ENCODE measurements at places on chromosomes 4 and X.

GRCh38 chr4:27210956-27211355 lies 350.3 kb downstream of the STIM2 start:
- no peak for DNase-seq

GRCh38 chr4:20351360-20352162 lies 99.9 kb downstream of the SLIT2 start:
- DNase-seq: no peak

DNA sequence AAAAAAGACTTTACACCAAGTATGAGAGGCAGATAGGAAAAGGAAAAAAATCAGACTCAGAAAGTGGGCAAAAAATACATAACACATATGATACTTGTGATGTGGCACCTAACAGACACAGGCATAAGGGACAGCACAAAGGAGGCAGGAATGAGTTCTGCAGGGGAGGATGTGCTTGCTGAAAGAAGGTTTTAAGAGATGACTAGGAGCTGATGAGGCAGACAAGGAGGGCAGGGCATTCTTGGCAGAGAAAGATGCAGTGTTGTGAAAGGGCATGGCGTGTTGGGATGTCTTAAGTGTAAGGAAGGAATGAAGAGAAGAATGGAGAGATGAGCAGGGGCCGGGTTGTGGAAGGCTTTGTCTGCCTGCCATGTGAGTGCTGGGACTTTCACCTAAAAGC lies 49.7 kb upstream of the TMEM154 start:
- no peak for DNase-seq

DNA sequence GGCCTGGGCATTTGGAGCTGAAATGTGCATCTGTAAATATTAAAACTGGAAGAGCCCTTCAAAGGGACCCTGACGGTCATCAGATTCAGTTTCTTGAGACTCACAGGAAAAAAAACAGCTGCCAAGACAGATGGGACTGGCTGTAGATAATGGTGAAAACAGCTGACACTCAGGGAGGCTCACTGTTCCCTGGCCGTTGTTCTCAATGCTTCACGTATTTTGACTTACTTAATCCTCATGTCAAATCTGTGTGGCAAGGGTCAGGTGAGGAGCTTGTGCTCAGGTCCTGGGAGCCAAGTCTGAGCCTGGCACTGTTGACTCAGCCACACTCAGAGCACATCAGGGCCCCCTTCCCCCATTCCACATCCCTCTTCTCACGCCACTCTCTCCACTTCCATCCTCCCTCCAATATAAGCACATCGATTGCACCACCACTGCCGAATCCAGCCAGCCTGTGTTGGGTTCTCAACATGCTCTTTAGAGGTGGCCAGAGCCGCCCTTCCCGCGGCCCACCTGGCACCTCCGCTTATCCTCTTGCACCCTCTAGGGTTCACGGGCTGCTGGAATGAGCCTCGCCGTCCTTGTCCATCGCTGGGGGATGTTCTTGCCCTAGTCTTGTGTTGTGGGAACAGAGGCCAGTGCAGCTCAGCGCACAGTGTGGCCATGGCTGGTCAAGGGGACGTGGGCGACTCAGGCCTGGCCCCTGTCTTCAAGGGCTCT lies 40.1 kb downstream of the EVC start:
- no peak for DNase-seq

DNA sequence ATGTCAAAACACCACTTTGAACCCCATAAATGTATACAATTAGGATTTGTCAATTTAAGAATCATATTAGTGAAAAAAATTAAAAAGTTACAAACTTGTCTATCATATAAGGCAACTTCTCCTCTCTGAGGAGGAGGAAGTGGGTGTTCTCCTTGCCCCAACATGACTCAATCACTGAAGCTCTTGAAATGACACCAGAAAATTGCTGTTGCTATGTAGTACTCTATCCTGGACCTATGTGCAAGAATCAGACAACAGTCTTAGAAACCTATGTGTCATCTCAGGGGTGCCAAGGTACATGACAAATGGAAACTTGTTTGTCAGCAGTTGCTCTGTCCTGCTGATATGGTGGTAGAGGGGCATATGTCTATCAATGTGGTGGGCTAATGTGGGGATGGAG lies 47.7 kb downstream of the HMGB3 start:
- DNase-seq: no peak

- no peak for DNase-seq
Observed at GRCh38 chr4:36174570-36174969, 69.7 kb downstream of the ARAP2 start.

- DNase-seq: no peak
Observed at GRCh38 chr4:113384600-113384999, 335.1 kb downstream of the ANK2 start.

GRCh38 chrX:40705658-40706312 lies 29.6 kb downstream of the MED14 start:
- no peak for DNase-seq

All from CD4-positive, alpha-beta T cell treated with Interleukin-2 at 100 ng/mL for 4 hours (primary cell).